ENCODE measurements at places on chromosomes 1 and 21. TPM values are rescaled to one million over a fixed set of nuclear protein-coding genes. Genes with fewer than 3 reads are reported as not detected.

Gene TNFSF18
- total RNA-seq = not detected

Gene MYOC
- 5.3 TPM for total RNA-seq

Gene HSF2BP
- not detected for total RNA-seq

Gene CD48
- total RNA-seq = 2.0 TPM

Gene SEC16B
- 1.5 TPM for total RNA-seq

Gene VSIG8
- total RNA-seq = not detected

Gene PLXNA2
- total RNA-seq = 15.3 TPM

Gene NUDT4B
- total RNA-seq = 0.49 TPM

Gene VWA5B1
- total RNA-seq = not detected

Gene SLC27A3
- total RNA-seq = 13.5 TPM

Gene TLCD4
- total RNA-seq = 53.6 TPM

Gene TBX15
- total RNA-seq = 0.43 TPM

Gene CDCA8
- total RNA-seq = 0.60 TPM

Gene NUF2
- total RNA-seq = 0.89 TPM

Gene NPR1
- total RNA-seq = 14.6 TPM

Gene GPR25
- not detected for total RNA-seq

Gene KRTAP10-11
- total RNA-seq = not detected

Gene MARCKSL1
- total RNA-seq = 28.5 TPM

Gene FMN2
- not detected for total RNA-seq

Gene DNM3
- total RNA-seq = 1.8 TPM

Gene ELAPOR1
- total RNA-seq = 0.22 TPM

Gene CELF3
- total RNA-seq = not detected

Gene FAM151A
- total RNA-seq = 1.5 TPM

Gene CFHR1
- not detected for total RNA-seq

Gene GJA9
- total RNA-seq = not detected

Gene TEDDM1
- not detected for total RNA-seq

Gene FAM131C
- total RNA-seq = 5.9 TPM

Gene LEMD1
- not detected for total RNA-seq

Gene LCK
- total RNA-seq = 0.57 TPM

Gene HAPLN2
- total RNA-seq = 1.4 TPM

Gene PIGP
- total RNA-seq = 40.1 TPM

Gene BCAN
- total RNA-seq = 0.35 TPM
